ENCODE measurements at places on chromosomes 7 and 10. TPM values are rescaled to one million over a fixed set of nuclear protein-coding genes. Genes with fewer than 3 reads are reported as not detected.

The ALOX5 gene
- 17.6 TPM for total RNA-seq

The PRKG1 gene
- total RNA-seq: 36.7 TPM

The NRP1 gene
- total RNA-seq: 64.4 TPM

The LIPK gene
- total RNA-seq: not detected

The TFEC gene
- total RNA-seq: 4.6 TPM

The FAM13C gene
- 62.9 TPM for total RNA-seq

The ZEB1 gene
- 189 TPM for total RNA-seq

The STEAP1 gene
- 8.6 TPM for total RNA-seq

- DNase-seq: no peak
Observed at GRCh38 chr10:51000164-51000563, 74.1 kb upstream of the PRKG1 start.

DNA sequence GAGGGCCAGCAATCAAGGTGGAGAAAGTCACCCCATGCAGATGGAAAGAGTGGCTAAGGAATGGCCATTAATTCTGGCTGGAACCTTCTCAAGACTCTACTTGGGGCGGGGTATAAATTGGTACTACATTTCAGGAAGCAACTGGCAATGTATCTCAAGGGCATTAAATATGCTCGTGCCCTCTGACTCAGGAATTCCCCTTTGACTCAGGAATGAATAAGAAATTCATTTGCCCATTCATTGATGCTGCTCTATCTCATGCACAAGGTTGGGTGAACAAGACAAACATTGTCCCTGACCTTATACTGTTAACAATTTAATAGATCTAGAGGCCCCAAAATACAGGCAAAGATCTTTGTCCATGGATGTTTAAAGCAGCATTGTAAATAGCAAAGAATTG, 188.1 kb downstream of the MYOF start:
- no peak for DNase-seq

DNA sequence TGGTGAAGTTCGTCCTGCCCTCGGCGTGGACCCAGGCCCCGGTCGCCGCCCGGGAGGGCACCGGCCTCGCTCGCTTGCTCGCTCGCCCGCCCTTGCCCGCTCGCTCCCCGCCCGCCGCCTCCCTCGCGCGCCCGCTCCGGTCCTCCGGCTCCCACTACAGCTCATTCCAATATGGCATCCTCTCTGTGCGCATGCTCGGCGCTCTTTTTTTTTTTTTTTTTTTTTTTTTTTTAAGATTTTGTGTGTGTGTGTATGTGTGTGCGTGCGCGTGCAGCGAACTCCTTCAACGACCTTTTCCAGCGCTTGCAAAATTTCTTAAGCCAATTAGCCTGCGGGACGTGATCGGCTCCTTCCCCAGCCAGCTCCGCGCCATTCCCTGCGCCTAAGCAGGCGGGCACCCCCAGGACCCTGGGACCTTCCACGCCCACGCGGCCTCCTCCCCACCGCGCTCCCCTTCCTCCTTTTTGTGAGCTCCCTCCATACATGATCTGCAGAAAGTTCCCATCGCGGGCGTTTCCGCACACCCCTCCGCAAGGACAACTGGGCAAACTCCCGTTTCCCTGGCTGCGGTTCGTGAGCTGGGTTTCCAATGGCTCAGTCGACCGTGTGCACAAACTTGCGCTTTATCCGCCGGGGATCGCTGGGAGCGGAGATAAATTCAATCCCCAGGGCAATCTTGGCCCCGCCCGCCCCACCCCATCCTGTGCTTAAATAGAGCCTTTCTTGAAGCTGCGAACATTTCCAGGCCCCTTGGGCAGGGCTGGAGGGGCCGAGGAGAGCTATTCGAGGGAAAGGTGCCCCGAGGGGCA, at the start of gene SFMBT2:
TSS of gene SFMBT2 (minus strand) at position 173 of the 809 bp plus-strand sequence. CDS start 29,136 bp downstream, outside the sequence.
- DNase-seq: no peak

- DNase-seq: no peak
Observed at GRCh38 chr10:88805361-88805760, 2.8 kb downstream of the LIPM start.

DNA sequence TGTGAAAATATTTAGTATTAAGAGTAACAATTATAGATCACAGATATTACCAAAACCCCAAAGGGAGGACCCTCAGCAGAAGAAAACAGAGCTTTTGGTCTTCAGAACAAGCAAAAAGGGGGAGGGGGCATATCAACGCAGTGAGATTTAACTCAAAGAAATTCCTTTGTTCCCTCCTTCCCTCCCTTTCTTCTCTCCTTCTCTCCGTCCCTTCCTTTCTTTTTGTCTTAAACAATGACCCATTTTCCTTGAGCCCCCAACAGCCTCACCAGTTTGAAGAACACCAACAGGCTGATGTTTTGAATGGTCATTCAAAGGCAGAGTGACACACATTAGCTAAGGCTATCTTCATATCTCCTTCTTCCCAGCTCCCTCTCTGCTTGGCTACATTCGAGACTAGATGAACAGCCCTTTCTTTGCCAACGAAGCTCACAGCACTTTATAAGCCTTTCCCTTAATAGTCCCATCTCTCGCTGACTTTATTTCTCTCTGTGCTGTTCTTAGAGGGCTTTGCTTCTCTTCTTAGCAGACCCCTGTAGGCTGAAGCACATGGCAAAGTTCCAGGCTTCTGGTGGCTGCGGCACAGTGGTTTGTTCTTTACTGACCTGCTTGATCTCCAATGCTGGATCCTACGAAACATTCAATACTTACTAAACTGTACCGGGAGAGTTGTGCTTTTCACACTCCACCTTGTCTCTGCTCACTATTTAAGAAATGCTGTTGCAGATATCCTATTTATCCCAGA, 75.6 kb upstream of the KCNIP2 start:
- no peak for DNase-seq

GRCh38 chr7:3280946-3281656, 20.0 kb upstream of the SDK1 start:
- DNase-seq: no peak

GRCh38 chr7:81488210-81488609, 281.6 kb downstream of the HGF start:
- DNase-seq: no peak

DNA sequence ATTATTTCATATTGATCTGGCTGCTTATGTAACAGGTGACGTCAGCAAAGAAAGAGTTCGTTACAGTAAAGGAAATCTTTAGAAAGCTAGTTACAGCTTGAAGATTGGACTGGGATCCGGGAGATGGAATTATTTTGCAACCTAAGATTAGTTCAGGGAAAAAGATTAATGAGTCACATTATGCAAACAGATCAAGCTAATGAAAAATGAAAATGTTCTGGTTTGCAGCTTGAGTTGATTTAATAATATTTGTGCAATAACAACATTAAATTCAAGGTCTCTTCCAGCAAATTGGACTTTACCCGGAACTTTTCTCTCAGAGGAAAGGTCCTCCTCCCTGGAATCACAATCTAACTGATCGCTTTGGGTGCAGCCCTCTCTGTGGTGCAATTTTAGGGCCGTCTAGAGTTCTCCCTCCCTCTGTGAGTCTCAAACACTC, 119.5 kb downstream of the OTUD1 start:
- DNase-seq: no peak

DNA sequence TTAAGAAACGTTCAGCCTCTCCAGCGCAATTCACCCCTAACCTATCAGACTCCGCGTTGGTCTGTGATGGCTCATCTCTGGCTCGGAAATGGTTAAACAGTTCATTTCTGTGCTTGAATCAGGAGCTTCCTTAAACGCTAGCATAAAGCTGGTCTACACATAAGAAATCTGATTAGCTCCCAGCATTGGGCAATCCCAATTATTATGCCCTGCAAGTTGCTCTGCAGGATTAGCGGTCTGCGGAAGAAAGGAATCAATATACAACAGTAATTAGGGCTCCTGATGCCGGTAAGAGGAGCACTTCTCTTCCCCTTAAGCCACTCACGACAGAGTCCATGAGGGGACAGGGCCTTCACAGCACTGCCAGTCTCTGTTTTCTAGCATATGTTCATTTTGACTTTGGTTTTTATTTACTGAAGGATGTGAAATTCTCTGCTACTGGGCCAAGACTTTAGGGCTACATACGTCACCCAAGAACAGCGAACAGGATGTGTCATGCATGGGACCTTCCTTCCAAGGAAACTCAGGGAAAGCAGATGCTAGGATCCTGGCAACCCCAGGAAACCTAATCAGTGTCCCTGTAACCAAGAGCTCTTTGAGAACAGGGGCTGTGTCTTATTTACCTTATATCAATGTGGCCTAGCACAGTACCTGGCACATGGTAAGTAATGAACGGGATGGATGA, 324.4 kb downstream of the KCNMA1 start:
- DNase-seq: no peak

- DNase-seq: no peak
Observed at GRCh38 chr7:19111474-19112273, 5.8 kb downstream of the TWIST1 start.

Measured in esophagus muscularis mucosa (tissue), 4 donors.